ENCODE measurements at places on chromosomes 3 and 15.

- DNase-seq = peak; percentile 91
These were observed at the start of gene TKT for GRCh38 chr3:53255775-53256703. TKT (minus strand) TSS chr3:53256022; CDS start chr3:53255942, 80 bp downstream.

DNA sequence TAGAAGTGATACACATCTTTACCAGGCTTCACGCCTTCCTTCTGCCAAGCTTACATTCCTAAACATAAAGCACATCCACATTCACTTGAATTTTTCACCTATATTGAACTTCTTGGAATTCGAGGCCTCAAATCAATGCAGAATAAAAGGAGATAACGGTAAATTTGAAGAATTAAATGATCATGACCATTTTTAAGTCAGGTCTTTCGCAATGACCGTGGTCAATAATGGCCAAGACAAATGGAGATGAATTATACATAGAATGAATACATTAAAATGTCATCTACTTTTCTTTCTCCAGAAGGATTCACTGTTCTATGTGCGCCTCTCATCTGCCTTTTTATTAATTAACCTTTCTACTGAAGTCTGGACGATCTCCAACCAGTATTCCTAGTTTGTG, 5.3 kb upstream of the GOLGA8A start:
- no peak for DNase-seq

DNA sequence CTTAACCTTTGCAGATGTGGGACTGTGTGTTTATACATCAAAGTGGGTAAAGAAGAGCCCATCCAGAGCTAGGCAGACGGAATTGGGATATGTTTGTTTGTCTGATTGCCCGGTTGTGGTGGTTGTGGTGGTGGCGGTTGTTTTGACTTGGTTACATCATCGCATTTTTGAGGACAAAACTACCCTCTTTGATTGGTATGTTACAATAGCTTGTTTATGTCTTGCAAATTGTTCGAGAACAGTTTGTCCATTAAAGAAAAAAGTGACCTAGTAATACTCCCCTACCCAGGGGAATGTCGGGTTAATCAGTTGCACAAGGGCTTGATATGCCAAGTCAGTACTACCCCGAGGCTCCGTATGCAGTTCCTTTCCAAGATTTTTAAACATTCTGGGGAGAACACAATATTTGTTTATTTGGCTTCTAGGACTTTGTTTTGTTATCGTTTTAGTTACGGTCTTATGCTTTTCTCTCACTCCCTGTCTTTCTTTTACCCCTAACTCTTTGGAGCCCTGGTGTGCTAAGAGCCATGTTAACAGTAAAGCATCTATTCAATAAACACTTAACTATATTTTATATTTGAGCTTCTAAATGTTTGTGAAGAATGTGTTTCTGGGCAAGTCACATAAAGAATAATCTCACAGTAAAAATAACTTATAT, 315.4 kb downstream of the LPP start:
- DNase-seq = peak; percentile 78

DNA sequence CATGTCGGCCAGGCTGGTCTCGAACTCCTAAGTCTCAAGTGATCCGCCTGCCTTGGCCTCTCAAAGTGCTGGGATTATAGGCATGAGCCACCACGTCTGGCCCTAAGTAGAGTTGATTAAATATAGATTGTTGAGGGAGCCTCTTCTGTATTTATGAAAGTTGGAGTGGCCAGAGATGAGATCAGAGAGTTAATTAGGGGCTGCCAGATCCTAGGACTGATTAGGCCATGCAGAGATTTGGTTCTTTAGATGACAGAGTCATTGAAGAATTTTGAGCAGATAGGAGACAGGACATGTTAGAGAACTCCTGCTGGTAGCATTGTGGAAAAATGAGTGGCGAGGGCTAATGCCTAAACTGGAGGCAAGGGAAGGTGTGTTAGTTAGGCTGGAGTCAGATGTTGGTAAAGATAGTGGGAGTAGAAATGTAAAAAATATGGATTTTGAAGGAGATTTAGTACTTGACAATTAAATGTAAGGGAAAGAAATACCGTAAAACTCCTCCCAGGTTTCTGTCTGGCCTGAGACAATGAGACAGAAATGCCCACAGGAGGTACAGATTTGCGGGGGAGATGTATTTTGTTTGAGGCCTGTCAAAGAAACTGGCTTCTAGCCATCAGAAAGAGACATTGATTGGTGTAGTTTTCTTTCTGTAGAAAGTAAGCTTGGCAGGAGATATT, 23.4 kb downstream of the SACM1L start:
- no peak for DNase-seq

GRCh38 chr3:134300520-134300919, 49.9 kb upstream of the RYK start:
- no peak for DNase-seq

DNA sequence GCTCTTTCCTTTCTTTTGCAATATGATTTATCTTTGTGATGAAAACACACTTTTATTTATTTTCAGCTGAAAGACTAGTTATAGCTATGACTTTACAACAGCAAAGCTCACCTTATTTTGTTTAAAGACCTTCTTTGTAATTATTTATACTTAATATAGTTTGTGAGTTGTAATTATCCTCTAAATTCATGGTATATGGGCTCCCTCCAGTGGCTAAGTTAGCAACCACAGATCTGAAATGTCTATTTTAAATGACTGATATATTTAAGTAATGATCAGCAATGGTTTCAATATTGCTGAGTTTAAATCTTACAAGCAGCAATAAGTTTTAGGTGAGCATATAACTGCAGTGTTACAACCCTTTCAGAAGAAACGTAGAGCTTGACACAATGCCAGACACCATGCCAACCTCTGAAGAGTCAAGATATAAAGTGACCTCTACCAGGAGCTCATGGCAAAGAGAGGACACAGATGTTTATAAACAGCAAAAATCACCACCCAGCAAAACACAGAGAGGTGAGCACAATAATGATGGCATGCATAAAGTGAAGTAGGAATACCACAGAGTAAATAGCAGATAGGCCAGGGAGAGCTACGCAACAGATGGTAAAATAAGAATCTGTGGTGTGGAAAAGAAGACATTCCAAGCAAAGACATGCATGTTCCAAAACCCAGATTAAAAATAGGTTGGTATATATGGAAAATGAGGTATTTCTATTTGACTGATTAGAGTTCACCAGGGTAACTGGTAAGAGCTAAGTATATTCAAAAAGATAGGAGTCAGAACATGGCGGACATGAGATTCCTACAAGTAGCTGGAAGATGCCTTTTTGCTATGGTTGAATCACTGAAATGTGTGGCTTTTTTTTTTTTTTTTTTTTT, 143.7 kb upstream of the ZNF385D start:
- no peak for DNase-seq

DNA sequence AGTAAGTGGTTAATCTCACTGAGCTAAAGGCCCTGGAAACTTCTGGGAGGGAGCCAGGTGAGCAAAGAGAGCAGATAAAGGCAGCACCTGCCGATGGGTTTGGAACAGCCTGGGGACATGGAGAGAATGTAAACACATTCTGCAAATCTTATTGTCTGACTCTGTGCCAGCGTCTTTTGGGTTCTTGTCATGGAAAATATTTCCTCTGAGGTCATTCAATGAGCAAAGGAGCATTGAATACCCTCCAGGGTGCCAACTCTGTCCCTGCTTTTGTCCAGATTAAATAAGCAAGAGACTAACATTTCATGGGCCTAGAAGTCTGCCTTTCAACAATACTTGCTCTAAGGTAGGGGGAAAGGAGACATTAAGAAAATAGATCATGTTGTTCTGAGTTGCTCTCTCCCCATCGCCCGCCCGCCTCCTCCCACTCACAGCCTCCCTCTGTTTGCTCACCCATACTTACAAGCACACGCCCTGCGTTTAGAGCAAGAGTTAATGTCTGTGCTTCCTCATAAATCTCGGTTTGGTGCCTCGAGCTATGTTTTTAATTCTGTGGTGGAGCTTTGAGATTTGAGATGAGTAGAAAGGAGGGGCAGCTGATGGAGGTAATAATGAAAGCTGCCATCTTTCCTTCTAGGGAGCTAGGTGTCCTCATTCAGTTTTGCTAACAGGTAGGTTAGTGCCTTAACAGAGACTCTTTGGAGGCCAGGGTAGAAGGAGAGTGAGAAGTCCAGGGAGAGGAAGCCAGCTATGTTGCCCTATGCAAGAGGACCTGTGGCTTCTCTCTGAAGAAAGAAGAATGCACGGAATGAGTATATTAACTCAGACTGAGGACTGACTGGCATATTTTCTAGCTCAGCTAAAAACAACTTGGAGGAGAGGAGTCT, 132.9 kb downstream of the TPRG1 start:
- no peak for DNase-seq

GRCh38 chr3:17070161-17070959, 185.6 kb downstream of the PLCL2 start:
- DNase-seq = no peak

DNA sequence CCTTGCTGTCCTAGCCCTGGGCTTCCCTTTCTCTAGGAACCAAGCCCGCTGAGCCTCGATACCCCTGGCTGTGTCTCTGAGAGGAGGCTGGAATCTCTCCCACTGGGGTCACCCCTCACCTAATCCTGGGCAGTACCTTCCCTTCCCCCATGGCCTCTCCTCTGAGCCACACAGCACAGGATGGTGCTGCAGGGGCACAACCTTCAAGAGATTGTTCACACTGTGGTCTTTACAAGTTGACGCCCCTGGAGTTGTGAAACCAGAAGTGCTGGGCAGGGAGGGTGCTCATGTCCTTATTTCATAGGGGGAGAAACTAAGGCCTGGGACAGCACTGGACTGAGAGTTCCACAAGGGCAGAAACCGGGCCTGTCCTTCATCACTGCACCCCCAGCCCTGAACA, 70.9 kb upstream of the TMEM115 start:
- no peak for DNase-seq

DNA sequence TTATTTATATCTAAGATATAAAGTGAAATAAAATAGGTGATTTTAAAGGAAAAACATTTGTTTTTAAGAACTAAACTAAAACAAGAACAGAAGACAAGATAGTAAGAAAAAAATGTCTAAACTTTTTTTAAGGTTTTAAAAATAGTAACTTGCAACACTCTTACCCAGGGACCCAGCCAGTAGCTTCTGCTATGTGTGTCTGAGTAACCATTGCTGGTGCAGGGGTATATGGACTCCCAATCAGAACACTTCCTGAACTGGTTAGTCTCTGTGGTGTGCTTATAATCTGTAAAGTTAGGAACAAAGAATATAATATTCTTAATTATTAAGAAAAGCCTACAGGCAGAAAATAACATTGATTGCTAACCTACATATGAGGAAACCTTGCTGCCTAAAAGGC, 118.4 kb downstream of the ATP1B3 start:
- no peak for DNase-seq

DNA sequence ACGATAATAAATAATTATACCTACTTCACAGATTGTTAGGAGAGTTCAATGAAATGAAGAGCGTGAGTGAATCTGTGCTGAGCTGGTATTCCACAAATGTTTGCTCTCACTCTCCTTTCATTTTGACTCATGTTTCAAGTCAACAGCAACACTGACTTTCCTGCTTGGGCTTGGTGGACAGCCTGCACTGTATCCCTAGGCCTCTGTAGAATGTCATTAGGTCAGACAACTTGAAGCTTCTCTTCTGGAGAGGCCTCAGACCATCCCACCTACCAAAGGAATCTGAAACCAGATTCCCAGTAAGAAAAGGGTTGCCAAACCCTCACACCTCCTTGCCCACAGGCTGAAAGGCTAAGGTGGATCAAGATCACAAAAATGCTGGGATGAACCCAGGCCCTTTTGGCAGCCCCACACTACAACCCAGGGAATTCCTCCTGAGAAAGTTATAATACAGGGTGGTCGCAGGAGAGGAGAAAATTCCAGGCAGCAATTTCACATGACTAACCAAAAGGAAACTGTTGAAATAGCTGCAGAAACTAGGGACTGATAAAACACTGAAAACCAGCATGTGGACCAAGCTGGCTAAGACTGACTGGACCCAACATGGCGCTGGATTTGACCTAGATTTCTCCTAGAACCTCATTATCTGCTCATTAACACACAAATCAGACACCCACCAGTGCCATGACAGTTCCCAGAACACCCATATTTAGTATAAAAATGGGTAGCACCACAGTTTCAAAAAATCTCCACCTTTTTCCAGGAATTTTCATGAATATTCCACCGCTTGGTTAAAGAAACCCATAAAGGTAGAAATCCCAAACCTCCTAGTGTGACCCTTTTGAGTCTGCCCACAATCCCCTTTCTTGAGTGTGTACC, 57.0 kb upstream of the ZNF148 start:
- no peak for DNase-seq

DNA sequence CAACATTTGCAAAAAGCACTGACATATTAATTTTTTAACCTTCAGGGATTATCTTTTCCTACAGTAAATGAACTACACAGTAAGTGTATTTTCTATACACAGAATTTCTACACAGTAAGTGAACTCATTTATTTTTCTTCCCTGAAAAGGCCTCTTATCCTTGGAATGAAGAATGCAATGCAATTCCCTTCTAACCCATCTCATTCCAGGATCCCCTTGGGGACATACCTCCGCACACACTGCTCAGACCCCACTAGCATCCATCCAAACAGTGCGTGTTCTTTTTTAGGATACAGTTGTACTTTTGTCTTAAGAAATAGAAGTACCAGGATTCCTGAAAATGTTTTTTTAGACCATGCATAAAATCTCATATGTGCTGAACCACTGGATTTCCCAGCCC, 152.8 kb downstream of the UACA start:
- no peak for DNase-seq

- no peak for DNase-seq
These were observed 304.6 kb upstream of the TRIM42 start for GRCh38 chr3:140373234-140373633.

DNA sequence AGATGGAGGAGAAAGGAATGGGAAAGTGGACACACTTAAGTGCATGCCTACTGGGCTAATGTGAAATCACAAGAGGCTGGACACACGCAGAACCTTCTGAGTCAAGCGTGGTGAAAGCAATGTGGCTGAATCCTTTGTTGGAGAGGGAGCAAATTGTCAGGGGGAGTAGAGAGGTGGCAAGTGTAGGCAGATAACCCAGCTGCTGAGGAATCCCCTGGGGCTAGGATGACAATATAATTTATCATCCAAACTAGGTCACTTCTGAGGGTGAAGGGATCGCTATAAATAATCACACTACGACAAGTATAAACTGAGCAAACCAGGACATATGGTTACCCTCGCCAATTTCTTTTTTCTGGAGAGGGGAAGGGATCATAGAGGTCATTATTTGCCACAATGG, 28.7 kb downstream of the TAMM41 start:
- no peak for DNase-seq

DNA sequence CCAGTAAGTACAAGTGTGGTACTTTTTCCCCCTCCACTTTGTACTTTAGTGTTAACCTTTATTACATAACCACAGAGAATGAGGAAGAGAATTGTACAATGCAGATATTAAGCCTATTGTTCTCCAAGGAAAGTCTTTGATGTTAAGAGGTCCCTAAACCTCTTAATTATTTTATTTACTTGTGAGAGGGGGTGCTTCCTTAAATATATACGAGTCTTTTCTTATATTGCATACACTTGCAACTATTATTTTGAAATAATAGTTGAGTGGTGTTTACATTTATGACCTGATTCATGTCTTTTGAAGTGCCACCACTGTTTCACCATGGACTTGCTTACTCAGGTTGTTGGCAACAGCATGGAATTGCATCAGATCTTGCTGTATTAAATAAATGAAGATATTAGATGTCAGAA, 10.1 kb downstream of the USP3 start:
- no peak for DNase-seq

GRCh38 chr3:75248974-75249373, 415.2 kb upstream of the FRG2C start:
- no peak for DNase-seq

- DNase-seq = no peak
These were observed 39.1 kb downstream of the COL6A5 start for GRCh38 chr3:130384476-130385025.

Data from suprapubic skin (tissue), 4 donors.